ENCODE measurements at places on chromosomes 13 and 19. TPM values are rescaled to one million over a fixed set of nuclear protein-coding genes. Genes with fewer than 3 reads are reported as not detected.

The ASF1B gene
- total RNA-seq, result 78.5 TPM

The ELAVL3 gene
- total RNA-seq, result not detected

The GIPC1 gene
- total RNA-seq, result 22.5 TPM

The SERP2 gene
- 3.1 TPM for total RNA-seq

The CCDC70 gene
- total RNA-seq, result 0.56 TPM

DNA sequence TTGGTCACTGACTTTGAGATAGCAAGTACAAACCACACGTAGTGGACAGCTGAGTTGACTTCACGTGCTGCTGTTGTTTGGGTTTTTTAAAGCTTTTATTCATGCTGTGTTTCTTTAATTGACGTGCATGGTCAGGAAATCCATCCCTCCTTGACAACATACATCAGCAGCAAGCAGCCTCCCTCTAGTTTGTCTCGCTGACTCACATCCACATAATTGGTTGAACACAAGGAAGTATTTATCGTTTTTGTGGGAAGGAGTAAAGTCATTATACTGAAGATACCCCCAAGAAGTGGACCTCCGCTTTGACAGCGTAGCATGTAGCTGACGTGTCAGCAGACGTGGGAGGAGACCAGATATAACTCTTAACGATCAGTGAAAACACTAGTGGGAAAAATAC lies 355.8 kb downstream of the MYO16 start:
- peaks cover 18% of the 10 kb centered on the region for H3K27me3 ChIP-seq
- H3K4me3 ChIP-seq, result no peak overlapping the region
- no peak overlapping the region for H3K27ac ChIP-seq

DNA sequence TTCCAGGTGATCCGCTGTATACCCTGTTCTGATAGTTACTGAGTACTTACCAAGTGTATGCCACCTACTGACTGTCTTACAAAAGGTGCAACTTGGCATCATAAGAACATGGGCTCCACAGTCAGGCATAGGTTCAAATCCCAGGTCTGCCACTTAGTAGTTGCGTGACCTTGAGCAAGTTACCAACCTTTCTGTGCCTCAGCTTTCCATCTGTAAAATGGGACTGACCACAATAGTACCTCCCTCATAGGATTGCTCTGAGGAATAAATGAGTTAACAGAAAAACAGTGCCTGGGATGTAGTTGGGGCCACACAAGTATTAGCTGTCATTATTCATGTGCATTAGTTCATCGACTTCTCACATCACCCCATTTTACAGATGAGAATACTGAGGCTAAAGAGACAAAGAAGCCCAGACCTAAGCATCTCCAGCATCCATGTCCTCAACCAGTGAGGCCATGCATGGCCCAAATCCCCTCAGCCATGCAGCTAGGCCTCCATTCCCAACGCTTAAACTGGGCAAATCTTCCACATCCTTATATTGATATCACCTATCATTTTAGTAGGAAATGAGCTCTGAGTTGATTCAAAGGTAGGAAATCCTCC lies 51.3 kb upstream of the UBE2L5 start:
- peak overlapping the region; percentile 76 for H3K27ac ChIP-seq
- H3K27me3 ChIP-seq, result no peaks in the 10 kb centered on the region
- DNase-seq, result no peak
- peaks cover 62% of the 10 kb centered on the region for H3K4me1 ChIP-seq
- peak overlapping the region; percentile 47 for H3K4me3 ChIP-seq
- peaks cover 10% of the 10 kb centered on the region for H3K36me3 ChIP-seq

- H3K27ac ChIP-seq, result no peak overlapping the region
- H3K4me1 ChIP-seq, result no peaks in the 10 kb centered on the region
- peaks cover 5% of the 10 kb centered on the region for H3K27me3 ChIP-seq
- H3K4me3 ChIP-seq, result no peak overlapping the region
- DNase-seq, result no peak
These were observed 114.2 kb upstream of the SPACA7 start for GRCh38 chr13:112261924-112262323.

DNA sequence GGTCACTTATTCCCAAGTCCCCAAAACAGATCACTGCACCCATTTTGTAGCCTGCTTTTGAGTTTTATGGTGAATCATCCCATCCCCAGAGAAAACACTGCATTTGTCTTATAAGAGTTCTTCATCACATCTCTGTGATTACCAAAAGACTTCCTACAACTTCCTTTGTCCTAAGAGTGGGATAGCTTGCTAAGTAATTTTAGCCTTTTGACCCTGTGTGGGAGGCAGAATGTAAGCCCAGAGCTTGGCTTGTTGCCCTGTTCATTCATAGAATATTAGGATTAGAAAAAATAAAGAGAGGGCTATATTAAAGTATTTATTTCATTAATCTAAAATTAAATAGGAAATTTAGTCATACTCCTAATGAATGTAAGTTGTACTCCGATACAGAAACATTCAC lies 213.3 kb downstream of the MZT1 start:
- no peak overlapping the region for H3K4me3 ChIP-seq
- no peaks in the 10 kb centered on the region for H3K27me3 ChIP-seq
- H3K4me1 ChIP-seq, result no peaks in the 10 kb centered on the region
- H3K27ac ChIP-seq, result no peak overlapping the region

GRCh38 chr19:38473201-38473600 lies 39.7 kb downstream of the RYR1 start:
- no peaks in the 10 kb centered on the region for H3K36me3 ChIP-seq
- no peak overlapping the region for H3K4me3 ChIP-seq
- DNase-seq, result no peak
- H3K27me3 ChIP-seq, result peaks cover 10% of the 10 kb centered on the region

DNA sequence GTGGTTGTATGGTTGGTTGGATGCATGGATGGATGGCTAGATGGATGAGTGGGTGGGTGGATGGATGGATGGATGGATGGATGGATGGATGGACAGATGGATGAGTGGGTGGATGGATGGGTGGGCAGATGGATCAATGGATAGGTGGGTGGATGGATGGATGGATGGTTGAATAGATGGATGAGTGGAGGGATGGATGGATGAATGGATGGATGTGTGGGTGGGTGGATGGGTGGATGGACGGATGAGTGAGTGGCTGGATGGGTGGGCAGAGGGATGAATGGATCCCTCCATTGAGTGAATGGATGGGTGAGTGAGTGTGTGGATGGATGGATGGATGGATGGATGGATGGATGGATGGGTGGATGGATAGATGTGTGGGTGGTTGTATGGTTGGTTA lies 9.0 kb upstream of the NMRK2 start:
- no peaks in the 10 kb centered on the region for H3K4me1 ChIP-seq
- H3K27me3 ChIP-seq, result peaks cover 9% of the 10 kb centered on the region
- DNase-seq, result no peak
- H3K36me3 ChIP-seq, result no peaks in the 10 kb centered on the region

- H3K4me3 ChIP-seq, result no peak overlapping the region
- no peak overlapping the region for H3K27ac ChIP-seq
- H3K4me1 ChIP-seq, result peaks cover 43% of the 10 kb centered on the region
- no peaks in the 10 kb centered on the region for H3K27me3 ChIP-seq
These were observed 472.0 kb downstream of the COG6 start for GRCh38 chr13:40127476-40127875.

GRCh38 chr19:18991468-18991867 lies 41.8 kb downstream of the SUGP2 start:
- H3K36me3 ChIP-seq, result peaks cover 2% of the 10 kb centered on the region
- peaks cover 4% of the 10 kb centered on the region for H3K27me3 ChIP-seq
- DNase-seq, result no peak
- H3K27ac ChIP-seq, result no peak overlapping the region

Measured in activated naive CD8-positive, alpha-beta T cell treated with anti-CD3 and anti-CD28 coated beads for 36 hours (primary cell).